ENCODE measurements at places on chromosomes 7 and 10. TPM values are rescaled to one million over a fixed set of nuclear protein-coding genes. Genes with fewer than 3 reads are reported as not detected.

GRCh38 chr10:69469976-69470375 lies 18.7 kb downstream of the TSPAN15 start:
- no peak overlapping the region for H3K4me3 ChIP-seq
- H3K36me3 ChIP-seq: no peaks in the 10 kb centered on the region
- no peaks in the 10 kb centered on the region for H3K27me3 ChIP-seq
- H3K4me1 ChIP-seq: no peaks in the 10 kb centered on the region
- DNase-seq: no peak

DNA sequence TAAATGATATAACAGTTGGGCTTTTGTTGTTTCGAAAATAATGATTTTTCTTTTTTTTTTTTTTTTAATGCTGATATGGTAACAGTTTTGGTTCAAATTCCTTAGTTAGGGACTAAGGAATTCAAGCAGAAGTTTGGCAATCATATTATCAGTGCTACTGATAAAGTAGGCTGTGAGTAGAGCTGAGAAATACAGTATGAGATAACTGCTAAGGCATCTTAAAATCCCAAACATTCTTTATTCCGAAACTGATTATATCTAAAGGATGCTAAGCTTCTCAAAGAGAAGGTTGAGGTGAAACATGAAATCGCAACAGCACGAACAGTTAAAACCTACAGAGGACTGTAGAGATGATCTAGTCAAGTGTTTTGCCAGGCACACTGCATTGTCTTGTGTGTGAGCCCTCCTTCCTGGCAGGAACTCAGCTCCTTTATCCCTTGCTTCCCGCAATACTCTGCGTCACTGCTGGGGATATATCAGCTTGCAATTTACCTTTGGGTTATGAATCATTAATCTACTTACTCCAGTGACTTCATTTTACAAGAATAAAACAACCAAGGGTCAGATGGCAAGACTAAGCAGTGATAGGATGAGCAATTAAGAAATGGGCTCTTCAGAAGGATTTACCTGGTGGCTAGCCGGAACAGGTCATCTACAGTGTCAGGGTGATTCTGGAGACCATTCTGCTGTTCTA lies 36.7 kb downstream of the IRF5 start:
- H3K4me3 ChIP-seq: no peak overlapping the region
- no peaks in the 10 kb centered on the region for H3K4me1 ChIP-seq
- H3K36me3 ChIP-seq: peaks cover 92% of the 10 kb centered on the region
- H3K27me3 ChIP-seq: no peaks in the 10 kb centered on the region
- DNase-seq: no peak

- H3K4me1 ChIP-seq: no peaks in the 10 kb centered on the region
- H3K27ac ChIP-seq: no peak overlapping the region
- no peaks in the 10 kb centered on the region for H3K36me3 ChIP-seq
- no peak for DNase-seq
Observed at GRCh38 chr10:125054669-125055268, 105.6 kb downstream of the CTBP2 start.

- no peaks in the 10 kb centered on the region for H3K4me1 ChIP-seq
- no peak overlapping the region for H3K27ac ChIP-seq
- H3K27me3 ChIP-seq: no peaks in the 10 kb centered on the region
- H3K4me3 ChIP-seq: no peak overlapping the region
- peaks cover 5% of the 10 kb centered on the region for H3K36me3 ChIP-seq
Observed at GRCh38 chr7:771234-772004, 44.3 kb upstream of the PRKAR1B start.

- no peaks in the 10 kb centered on the region for H3K36me3 ChIP-seq
- H3K27me3 ChIP-seq: no peaks in the 10 kb centered on the region
- H3K4me3 ChIP-seq: no peak overlapping the region
- no peak for DNase-seq
- no peaks in the 10 kb centered on the region for H3K4me1 ChIP-seq
Observed at GRCh38 chr10:344582-345200, 209.4 kb downstream of the ZMYND11 start.

GRCh38 chr7:116446212-116446855 lies 53.2 kb upstream of the CAV2 start:
- H3K27me3 ChIP-seq: no peaks in the 10 kb centered on the region
- no peak overlapping the region for H3K27ac ChIP-seq
- no peak overlapping the region for H3K4me3 ChIP-seq

- DNase-seq: no peak
- H3K27me3 ChIP-seq: no peaks in the 10 kb centered on the region
- no peaks in the 10 kb centered on the region for H3K36me3 ChIP-seq
- H3K27ac ChIP-seq: no peak overlapping the region
Observed at GRCh38 chr7:47571331-47572093, 10.4 kb downstream of the TNS3 start.

DNA sequence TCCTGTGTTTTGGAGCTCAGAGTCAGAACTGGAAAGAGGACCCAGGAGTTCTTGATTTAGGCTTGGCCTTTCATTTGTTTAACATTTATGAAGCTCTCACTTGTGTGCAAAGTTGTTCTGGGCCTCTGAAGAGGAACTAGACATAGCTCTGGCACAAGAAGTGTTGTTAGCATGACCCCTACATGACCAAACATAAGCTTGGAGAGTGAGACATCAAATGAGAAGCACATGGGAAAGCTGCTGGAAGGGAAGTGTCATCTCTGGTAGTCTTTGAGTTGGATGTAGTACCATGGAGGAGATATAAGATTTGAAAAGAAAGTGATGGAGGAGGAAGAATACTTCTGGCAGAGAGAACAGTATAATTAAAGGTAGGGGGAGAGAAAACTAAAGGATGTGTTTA lies 370.1 kb downstream of the ADRA2A start:
- H3K4me1 ChIP-seq: no peaks in the 10 kb centered on the region
- no peak overlapping the region for H3K27ac ChIP-seq

DNA sequence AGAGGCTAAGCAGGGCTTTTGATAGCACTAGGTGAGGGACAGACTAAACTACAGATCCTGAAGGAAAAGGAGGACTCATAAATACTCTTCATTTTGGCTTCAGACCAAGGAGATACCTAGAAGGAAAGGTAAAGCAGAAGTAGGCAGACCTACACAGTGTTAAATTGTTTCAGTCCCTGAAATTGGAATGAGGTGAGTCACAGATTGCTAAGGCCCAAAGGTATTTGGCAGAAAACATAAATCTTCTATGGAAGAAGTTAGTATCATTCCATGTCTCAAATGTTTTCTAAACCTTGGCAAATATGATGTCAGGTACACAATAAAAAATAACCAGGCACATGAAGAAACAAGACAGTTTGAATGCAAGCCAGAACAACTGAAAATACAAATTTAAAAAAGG lies 30.0 kb downstream of the MTERF1 start:
- H3K4me3 ChIP-seq: no peak overlapping the region
- no peak overlapping the region for H3K27ac ChIP-seq
- H3K4me1 ChIP-seq: no peaks in the 10 kb centered on the region
- H3K36me3 ChIP-seq: no peaks in the 10 kb centered on the region
- DNase-seq: no peak

- H3K4me1 ChIP-seq: peaks cover 3% of the 10 kb centered on the region
- no peaks in the 10 kb centered on the region for H3K36me3 ChIP-seq
- H3K27ac ChIP-seq: no peak overlapping the region
- H3K4me3 ChIP-seq: no peak overlapping the region
- DNase-seq: no peak
Observed at GRCh38 chr10:1364151-1364910, 308.1 kb downstream of the WDR37 start.

- H3K4me1 ChIP-seq: no peaks in the 10 kb centered on the region
- no peak overlapping the region for H3K27ac ChIP-seq
- no peaks in the 10 kb centered on the region for H3K36me3 ChIP-seq
- no peaks in the 10 kb centered on the region for H3K27me3 ChIP-seq
- H3K4me3 ChIP-seq: no peak overlapping the region
Observed at GRCh38 chr7:117132321-117133120, 179.2 kb downstream of the ST7 start.

GRCh38 chr7:90201500-90202195 lies 9.9 kb upstream of the STEAP2 start:
- no peak for DNase-seq
- no peak overlapping the region for H3K4me3 ChIP-seq
- no peaks in the 10 kb centered on the region for H3K27me3 ChIP-seq
- no peaks in the 10 kb centered on the region for H3K4me1 ChIP-seq

DNA sequence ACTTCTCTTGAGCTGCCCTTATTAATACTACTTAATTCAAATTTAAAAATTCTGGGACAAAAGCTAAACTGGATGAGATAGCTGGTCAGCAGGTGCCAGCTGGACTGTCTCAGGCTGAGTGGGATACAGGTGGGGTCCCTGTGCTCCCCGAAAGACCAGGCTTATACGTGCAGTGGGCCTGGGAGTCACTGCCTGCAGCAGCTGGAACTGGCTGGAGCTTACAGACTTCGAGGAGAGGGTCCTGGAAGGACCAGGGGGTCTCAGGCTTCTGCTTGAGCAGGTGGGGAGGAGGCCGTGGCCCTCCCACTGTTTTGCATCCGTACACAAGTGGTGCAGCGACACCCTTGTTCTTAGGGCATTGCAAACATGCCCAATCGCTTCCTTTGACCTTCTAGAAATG lies 203.7 kb downstream of the GLRX3 start:
- H3K27ac ChIP-seq: no peak overlapping the region
- no peak overlapping the region for H3K4me3 ChIP-seq
- no peak for DNase-seq
- no peaks in the 10 kb centered on the region for H3K27me3 ChIP-seq
- H3K36me3 ChIP-seq: no peaks in the 10 kb centered on the region

DNA sequence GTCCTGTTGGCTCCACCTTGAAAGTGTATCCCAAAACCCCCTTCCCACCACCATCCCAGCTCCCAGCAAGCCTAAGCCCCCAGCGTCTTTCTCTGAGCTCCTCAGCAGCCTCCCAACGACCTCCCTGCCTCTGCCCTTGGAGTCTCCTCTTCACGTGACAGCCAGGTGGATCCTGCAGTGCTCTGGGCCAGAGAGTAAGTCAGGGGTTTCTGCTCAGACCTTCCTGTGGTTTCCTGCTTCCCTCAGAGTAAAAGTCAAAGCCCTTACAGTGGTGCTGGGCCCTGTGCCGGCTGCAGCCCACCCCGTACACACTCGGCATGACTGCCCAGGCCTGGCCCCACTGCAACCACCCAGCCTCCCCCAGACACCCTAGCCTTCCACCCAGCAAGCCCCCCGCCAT lies 51.9 kb downstream of the OAT start:
- H3K27ac ChIP-seq: no peak overlapping the region
- no peak for DNase-seq
- no peak overlapping the region for H3K4me3 ChIP-seq

- no peaks in the 10 kb centered on the region for H3K36me3 ChIP-seq
- no peak overlapping the region for H3K4me3 ChIP-seq
- no peaks in the 10 kb centered on the region for H3K4me1 ChIP-seq
- no peak for DNase-seq
Observed at GRCh38 chr7:11272352-11272751, 298.7 kb downstream of the PHF14 start.

DNA sequence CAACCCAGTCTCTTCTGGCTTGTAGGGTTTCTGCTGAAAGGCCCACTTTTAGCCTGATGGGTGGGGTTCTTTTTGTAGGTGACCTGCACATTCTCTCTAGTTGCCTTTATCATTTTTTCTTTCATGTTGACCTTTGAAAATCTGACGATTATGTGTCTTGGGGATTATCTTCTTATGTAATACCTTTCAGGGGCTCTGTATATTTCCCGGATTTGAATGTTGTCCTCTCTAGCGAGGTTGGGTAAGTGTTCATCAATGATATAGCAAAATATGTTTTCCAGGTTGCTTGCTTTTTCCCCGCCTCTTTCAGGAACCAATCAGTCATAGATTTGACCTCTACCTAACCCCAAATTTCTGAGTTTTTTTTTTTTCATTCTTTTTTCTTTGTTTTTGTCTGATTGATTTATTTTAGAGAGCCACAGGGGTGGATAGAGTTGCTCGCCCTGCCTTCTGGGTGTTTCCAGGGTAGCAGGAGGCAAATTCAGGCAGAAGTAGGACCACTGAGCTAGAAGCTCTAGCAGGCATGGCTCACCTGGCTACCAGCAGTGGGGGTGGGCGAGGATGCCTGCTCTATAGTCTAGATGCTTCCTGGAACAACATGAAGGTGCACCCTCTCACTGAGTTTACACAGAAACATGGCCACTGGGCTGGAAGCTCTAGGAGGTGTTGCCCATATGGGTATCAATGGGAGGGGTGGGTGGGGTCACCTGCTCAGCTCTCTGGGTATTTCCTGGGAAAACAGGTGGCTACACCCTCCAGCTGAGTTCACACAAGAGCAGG lies 94.9 kb downstream of the CCDC7 start:
- H3K27ac ChIP-seq: no peak overlapping the region
- DNase-seq: no peak
- H3K27me3 ChIP-seq: no peaks in the 10 kb centered on the region

DNA sequence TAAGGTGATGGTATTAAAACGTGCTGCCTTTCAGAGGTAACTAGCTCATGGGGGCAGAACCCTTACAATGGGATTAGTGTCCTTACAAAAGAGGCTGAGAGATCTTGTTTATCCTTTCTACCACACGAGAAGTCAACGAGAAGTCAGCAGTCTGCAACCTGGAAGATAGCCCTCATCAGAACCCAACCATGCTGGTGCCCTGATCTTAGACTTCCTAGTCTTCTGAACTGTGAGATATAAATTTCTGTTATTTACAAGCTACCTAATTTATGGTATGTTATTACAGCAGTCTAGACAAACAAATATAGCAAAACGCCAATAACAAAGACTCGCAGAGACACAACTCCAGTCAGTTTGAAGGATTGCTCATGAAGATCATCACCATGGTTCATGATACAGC lies 157.5 kb upstream of the TMEM106B start:
- no peak overlapping the region for H3K4me3 ChIP-seq
- H3K27ac ChIP-seq: no peak overlapping the region
- no peaks in the 10 kb centered on the region for H3K36me3 ChIP-seq
- H3K27me3 ChIP-seq: no peaks in the 10 kb centered on the region
- no peak for DNase-seq

- no peak overlapping the region for H3K4me3 ChIP-seq
- H3K36me3 ChIP-seq: no peaks in the 10 kb centered on the region
- no peaks in the 10 kb centered on the region for H3K27me3 ChIP-seq
- DNase-seq: no peak
- no peaks in the 10 kb centered on the region for H3K4me1 ChIP-seq
- no peak overlapping the region for H3K27ac ChIP-seq
Observed at GRCh38 chr10:34247560-34247959, 567.5 kb downstream of the PARD3 start.

The IL15RA gene
- polyA plus RNA-seq: 7.6 TPM

The SUN1 gene
- polyA plus RNA-seq: 69.0 TPM

The PLEKHS1 gene
- polyA plus RNA-seq: not detected

The PTPN20 gene
- polyA plus RNA-seq: 0.57 TPM

All from naive thymus-derived CD4-positive, alpha-beta T cell (primary cell).